Hypothalamus (tissue), 51 donors: ENCODE measurements at places on chromosomes 3 and 15.

GRCh38 chr3:178260887-178261565 is 275.2 kb upstream of the KCNMB2 start:
- no peak for DNase-seq

GRCh38 chr3:142894493-142894892 is 5.6 kb upstream of the PCOLCE2 start:
- DNase-seq, result no peak

DNA sequence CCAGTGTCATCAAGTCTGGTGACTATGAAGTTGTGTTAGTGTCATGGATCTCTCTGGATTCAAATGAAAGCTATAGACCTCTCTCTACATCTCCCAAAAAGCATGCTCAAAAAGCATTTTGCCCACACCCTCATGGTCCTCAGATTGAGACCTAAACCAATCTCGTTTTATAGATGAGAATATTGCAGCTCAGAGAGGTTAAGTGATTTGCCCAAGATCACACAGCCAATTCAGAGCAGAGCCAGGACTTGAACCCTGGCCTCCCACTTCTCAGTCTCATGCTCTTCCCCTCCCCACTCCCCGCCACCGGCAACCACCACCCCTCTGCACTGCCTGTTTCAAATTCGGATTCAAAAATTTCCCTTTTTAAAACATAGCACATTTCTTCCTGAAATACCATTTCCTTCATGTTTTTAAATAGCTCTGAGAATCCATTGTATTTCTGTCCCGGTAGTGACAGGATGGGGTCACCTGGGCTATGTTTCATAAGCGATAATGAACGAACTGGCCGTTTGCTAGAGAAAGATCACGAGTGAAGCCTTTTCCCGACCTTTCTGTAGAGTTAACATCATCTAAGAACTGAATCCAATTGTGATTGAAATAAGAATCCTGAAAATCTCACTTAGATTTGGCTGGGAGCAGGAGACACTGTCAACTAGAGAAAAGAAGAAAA is 769 bp downstream of the SSUH2 start:
- DNase-seq, result no peak

- DNase-seq, result no peak
These were observed 166.1 kb downstream of the SPATA16 start for GRCh38 chr3:172974969-172975368.

- DNase-seq, result no peak
These were observed 37.8 kb upstream of the IL20RB start for GRCh38 chr3:136919799-136920580.

GRCh38 chr15:92524874-92525565 is 130.6 kb downstream of the FAM174B start:
- DNase-seq, result no peak

- no peak for DNase-seq
These were observed 41.9 kb downstream of the SIDT1 start for GRCh38 chr3:113574213-113574612.

DNA sequence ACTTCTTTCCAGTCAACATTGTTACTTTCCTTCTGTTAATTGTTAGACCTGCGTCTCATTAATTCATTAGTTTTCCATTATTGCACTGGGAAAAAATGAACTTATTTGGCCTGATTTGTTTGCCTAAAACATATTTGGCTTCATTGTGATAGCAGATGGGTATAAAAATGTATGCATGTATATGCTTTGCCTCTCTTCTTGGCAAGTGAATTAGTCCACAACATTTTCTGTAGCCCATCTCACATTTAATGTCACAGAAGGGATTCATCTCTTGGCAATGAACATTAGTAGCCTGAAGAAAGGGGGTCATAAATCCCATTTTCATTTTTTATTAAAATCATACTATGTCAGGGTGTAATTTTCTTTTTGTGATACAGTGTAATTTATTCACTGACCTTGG is 125.2 kb downstream of the TUSC7 start:
- DNase-seq, result no peak

GRCh38 chr3:174775603-174776002 is 83.5 kb upstream of the NAALADL2 start:
- DNase-seq, result no peak

DNA sequence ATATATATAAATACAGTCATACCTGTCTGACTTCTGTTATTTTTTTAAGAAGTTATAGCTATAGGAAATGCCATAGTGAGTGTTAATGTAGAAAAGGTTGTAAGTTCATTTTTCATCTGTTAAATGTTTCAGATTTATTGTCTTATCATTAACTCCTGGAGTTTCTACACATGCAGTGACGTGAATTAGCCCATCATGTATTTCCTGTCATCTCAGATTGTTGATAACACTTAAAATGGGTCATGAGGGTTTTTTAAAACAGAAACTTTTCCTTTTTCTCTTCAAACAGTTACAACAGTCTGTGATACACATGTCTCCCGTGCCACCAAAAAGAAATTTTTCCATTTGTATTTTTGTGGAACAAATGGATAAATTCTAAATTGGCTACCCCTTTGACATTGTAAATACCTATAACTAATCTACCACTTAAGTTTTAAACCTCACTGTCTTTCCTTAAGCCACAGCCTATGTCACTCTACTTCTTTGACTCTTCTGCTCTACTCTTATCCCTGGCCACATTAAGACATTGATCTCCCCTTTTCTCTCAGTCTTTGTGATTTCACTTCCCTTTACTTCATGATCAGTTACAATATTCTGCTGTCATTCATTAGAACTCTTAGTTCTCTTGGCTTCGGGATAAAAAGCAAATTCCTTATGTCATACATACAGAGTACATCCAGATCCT is 89.1 kb downstream of the NEO1 start:
- DNase-seq, result no peak

DNA sequence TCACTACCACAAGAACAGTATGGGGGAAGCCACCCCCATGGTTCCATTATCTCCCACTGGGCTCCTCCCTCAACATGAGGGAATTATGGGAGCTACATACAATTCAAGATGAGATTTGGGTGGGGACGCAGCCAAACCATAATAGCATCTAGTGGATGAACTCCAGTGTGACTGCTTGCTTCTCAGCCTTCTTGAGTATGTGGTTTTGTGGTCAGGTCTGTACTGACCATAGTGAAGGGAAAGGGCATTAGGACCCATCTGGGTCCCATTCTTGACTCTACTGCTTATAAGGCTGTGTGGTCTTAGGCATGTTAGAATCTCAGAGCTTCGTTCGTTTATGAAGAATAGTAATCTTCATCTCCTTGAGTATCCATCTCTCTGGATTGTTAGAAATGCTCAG is 81.4 kb downstream of the CGNL1 start:
- DNase-seq, result no peak

- DNase-seq, result no peak
These were observed 73.7 kb downstream of the KLF13 start for GRCh38 chr15:31400222-31400927.

DNA sequence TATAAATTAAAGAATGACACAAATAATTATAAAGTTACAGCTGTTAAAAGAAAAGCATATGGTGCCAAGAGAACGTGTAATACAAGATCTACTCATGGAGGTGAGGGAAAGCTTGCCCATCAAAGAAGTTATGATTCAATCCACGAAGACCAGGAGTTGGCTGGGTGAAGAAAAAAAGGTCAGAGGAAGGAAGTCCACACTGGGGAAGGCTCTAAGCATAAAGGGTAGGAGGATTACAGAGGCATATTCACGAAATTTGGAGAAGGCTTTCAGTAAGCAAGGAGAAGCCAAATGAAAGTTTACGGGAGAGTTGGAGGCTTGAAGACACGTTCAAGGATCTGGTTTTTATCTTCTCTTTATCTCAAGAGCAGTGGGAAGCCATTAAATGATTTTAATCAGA is 1.8 kb upstream of the TGFBR2 start:
- DNase-seq, result no peak

GRCh38 chr3:175914785-175915184 is 1055.7 kb downstream of the NAALADL2 start:
- no peak for DNase-seq

- DNase-seq, result no peak
These were observed 28.5 kb downstream of the ST3GAL6 start for GRCh38 chr3:98791341-98792325.

DNA sequence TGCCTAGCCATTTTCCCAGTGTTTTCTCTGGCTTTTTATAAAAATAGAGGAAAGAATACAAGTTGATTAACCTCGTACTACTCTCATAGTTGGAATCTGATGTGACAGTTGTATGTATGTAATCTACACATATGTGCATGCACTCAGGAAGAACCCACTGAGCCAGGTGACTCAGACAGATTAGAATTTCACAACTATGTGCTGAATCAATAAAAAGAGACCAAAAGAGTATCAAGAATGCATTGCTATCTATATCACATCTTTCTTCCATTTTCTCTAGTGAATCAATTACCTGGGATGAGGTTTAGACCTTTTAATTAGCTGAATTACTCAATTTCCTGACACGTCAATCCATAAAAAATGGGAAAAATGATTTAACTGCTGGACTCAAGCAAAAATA is 319.3 kb upstream of the ATP10A start:
- no peak for DNase-seq

DNA sequence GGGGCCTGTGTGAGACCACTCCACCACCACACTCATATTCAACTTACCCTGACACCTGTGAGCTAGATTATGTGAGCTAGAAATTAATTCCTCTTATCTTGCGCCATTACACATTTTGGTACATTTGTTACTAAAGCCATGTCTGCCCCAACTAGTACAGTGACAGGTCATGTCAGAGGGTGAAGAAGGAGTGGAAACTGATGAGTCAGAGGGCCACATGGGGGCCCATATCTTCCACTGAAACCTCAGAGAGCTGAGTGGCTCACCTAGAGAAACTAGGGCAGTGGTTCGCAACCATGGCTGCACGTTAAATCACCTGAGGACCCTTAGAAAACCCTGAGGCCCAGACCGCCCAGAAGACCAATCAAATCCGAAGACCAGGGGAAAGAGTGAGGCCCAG is 15.7 kb upstream of the MEF2A start:
- DNase-seq, result no peak

GRCh38 chr3:101154401-101154800 is 161.2 kb upstream of the ABI3BP start:
- DNase-seq, result no peak

DNA sequence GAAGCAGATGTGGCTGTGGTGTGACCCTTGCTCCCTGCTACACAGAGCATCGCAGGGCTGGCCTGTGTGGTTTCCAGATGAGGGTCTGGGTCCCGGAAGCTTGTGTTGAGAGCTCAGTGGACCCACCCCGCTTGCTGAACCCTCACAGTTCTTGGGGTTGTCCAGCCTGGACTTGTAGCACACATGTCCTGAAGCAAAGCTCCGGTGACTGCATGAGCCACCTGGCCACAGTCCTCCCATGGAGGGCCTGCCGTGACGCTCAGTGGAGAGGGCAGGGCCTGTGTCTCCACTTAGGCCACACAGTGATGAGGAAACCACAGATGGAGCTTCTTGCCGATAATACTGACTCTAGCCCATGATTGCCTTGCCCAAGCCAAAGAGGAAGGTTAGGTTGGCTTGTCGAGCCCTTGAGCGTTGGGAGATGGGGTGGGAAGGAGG is 62.6 kb downstream of the RGMA start:
- no peak for DNase-seq

GRCh38 chr15:41919201-41919820 is 25.5 kb upstream of the SPTBN5 start:
- DNase-seq, result no peak
